Activated CD8-positive, alpha-beta T cell treated with anti-CD3 and anti-CD28 coated beads, Interleukin-2, amount 10 ng/mL, durations not matched to agents 7 days and 5 days (primary cell): ENCODE measurements at places on chromosomes 6 and 20. TPM values are rescaled to one million over a fixed set of nuclear protein-coding genes. Genes with fewer than 3 reads are reported as not detected.

The PARD6B gene
- total RNA-seq: 4.3 TPM

The ASIP gene
- total RNA-seq: not detected

The MEP1A gene
- not detected for total RNA-seq

The OPRM1 gene
- not detected for total RNA-seq

The EEF1A2 gene
- not detected for total RNA-seq

The RAB44 gene
- not detected for total RNA-seq

The FRS3 gene
- 7.0 TPM for total RNA-seq

The MLIP gene
- total RNA-seq: not detected

The TMEM30A gene
- total RNA-seq: 50.2 TPM

The ZNF334 gene
- total RNA-seq: 1.1 TPM

The TMEM239 gene
- total RNA-seq: not detected

DNA sequence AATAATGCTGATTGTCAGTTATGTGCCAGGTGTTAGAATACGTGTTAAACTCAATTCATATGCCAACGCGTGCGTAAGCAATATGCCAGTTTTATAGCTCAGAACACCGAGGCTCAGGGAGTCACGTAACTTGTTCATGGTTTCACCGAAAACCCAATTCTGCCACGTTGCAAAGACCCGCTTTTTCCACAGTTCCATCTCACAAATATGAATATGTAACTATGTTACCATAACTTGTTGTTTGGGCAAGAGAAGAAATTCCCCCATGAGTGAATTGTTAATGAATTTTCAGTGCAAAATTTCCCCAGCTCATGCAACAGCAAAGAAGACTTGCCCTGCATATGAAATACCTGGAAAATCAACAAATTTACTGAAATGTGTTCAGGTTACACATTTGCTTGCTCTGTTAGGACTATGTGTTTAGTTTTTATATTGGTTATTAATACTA is 30.1 kb downstream of the SF3B5 start:
- no peak for DNase-seq

DNA sequence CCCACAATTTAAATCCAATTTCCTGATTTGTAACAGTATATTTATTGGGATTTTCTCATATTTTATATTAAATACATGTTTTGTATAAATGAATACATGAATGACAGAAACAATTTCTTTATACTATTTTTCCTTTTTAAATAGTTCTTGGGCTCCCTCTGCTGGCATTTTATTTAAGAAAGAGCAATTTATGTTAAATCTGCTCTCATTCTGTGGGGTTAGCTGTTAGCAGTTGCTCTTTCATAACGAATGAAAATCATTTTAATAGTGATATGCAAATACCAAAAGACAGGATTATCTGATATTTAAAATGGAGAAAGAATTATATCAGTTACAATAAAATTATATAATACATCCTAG is 118.3 kb downstream of the RALGAPA2 start:
- no peak for DNase-seq

- no peak for DNase-seq
Measured at GRCh38 chr6:77037439-77037838, 425.9 kb downstream of the HTR1B start.

- DNase-seq: no peak
Measured at GRCh38 chr6:126539022-126539421, 199.1 kb downstream of the CENPW start.

DNA sequence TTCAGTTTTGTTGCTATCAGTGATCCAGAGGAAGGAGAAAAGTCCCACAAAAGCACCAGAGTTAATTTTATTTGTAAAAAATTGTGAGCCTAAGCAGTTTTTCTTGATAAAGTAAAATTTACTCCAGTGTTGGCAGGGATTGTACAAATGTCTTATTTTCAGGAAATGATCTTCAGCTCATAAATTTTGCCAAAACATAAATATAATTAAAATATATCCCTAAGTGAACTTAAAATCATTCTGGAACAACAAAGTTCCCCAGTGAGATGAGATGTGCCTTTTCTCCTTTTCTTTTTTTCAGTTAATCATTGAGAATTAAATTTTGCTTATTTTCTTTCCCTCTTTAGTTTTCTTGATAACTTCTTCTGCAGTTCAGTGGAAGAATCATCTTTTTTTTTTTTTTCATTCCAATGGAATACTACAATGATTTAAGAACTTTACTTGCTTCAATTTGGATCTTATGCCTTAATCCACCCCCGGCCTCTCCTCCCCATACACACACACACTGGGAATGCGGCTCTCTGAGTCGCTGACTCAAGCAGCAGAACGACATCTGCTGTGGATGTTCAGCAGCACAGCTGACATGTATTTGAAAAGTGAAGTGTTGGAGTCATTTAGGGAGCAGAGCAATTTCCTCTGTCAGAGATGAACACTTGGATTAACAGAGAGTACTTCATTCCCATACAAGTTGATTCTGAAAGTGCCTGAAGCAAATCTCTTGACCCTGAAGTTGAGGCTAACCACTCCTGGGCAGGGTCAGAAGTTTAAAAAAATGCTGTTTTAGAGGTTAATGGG is 27.7 kb upstream of the LAMA4 start:
- no peak for DNase-seq

DNA sequence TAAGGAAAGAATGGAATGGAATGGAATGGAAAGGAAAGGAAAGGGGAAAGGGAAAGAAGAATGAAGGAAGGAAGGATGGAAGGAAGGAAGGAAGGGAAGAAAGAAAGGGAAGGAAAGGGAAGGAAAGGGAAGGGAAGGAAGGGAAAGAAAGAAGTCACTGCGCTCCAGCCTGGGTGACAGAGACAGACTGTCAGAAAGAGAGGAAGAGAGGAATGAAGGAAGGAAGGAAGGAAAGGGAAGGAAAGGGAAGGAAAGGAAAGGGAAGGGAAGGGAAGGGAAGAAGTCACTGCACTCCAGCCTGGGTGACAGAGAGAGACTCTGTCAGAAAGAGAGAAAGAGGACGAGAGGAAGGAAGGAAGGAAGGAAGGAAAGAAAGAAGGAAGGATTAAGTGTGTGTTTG is 221.2 kb upstream of the LAMP5 start:
- DNase-seq: no peak

DNA sequence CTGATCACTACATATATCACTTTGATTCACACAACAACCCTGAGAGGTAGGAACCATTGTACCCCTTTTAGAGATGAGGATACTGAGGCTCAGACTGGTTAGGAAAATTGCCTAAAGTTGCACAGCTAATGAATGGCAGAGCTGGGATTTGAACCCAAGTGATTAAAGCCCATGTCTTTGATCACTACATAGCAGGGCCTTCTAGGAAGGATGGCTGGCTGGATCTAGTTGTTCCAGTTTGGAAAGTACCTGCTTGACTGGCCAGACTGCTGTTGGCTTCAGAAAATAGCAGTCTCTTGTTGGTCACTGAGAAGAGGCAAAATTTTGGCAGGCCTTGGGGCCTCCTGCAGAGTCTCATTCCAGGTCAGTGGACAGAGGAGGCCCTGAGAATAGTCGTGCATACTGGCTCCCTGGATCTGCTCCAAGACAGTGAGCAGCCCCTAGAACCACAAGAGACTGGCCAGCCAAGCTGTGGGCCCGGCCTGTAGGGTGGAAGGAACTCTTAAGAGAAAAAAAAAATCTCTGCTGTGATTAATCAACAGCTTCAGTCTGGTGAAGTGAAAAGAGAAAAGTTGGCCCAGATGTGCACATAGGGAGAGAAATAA is 17.5 kb downstream of the PPARD start:
- DNase-seq: no peak

DNA sequence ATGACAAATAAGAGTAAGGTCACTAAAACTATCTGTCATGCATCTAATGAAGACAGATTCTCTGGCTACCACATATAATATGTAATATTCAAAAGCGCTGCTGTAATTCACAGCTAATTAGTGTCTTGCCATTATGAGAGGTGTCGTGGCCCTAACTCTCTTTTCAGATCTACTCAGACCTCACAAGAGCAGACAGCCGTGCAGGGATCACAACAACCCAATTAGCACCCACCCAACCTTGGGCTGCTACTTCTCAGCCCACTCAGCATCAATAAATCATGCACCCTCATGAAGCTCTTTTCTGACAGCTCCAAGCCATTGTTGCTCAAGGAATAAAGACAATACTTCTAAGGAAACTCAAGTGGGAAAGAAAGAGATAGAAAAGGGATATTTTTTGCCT is 61.5 kb downstream of the FRK start:
- DNase-seq: no peak

GRCh38 chr20:42779216-42779615 is 410.5 kb downstream of the PTPRT start:
- DNase-seq: no peak

DNA sequence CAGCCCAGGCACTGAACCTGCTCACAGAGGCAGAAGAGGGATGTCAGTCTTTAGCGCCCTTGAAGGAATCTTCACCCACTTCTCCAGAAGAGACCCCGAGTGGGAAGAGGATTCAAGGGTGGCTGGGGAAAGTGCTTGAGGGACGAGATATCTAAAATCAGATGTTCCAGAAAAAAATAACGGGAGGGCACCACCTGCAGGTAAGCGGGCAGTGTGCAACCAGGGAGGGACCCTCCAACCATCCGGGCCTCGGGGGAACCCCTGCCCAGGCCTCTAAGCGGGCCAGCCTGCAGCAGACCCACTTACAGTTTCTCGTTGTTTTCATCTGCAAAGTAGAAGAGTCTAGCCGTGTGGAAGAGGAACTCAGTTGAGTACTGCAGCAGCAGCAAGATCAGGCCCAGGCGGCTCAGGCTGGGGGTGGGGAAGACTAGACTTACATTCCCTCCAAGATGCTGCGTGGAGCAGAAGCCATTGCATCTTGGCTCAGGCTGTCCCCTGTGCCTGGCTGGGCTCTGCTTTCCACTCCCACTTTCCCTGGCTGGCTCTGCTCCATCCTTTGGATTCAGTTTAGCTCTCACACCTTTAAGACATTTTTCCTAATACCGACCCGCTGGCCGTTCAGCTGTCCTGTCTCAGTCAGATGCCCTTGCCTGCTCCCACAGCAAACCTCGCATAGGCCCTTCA is 71.0 kb downstream of the TRAM2 start:
- DNase-seq: no peak

- DNase-seq: no peak
Measured at GRCh38 chr6:157965387-157965786, 16.3 kb upstream of the SYNJ2 start.

DNA sequence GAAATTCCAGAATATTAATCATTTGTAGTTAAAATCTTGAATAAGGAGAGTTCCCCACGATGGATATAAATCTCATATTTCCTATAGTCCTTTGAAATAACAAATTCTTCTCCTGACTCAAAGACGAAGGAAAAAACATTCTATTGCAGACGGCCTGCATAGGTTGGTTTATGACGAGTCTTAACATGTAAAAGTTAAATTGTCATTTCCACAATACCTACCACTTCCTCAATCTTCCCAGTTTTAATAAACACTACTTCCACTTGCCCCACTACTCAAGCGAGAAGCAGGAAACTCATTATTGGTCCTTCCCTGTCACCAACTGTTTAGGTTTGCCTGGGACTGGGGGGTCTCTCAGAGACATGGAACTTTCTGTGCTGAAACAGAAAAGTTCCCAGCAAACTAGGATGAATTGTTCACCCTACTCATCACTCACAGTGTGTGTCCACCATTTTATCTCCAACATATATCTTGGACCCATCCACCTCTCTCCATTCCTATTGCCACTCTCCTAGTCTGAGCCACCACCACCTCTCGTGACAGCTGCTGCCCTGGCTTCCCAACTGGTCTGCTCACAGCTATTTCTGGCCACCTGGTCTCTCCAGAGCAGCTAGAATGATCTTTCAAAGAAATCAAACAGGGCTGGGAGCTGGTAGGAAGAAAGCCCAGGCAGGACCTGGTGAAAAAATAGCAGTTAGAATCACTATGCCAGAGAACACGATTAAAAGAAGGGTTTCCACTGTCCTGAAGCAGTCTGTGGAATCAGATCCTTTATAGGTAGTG is 15.1 kb upstream of the ZSCAN9 start:
- DNase-seq: no peak

DNA sequence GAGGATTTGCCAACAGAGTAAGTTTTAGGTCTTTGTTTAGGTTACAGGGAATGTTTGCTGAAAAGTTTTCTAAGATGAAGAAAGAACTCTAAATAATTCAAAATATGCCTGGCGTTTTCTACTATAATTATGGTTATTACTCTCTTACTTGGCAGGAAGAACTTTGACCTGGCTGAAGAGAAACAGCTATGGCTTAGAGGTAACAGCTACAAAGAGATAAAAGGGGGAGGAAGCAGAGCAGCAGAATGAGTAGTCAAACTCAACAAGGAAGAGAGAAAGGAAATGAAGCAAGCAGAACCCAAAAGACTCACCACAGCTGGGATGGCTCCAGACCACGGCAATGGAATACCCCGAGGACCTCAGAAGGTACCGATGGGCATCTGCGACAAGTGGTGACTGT is 95.6 kb downstream of the KIF16B start:
- DNase-seq: no peak

- DNase-seq: peak; percentile 26
Measured at GRCh38 chr20:1390581-1391403, 2.1 kb downstream of the FKBP1A start.

- no peak for DNase-seq
Measured at GRCh38 chr6:41336824-41337223, 1.4 kb downstream of the NCR2 start.

GRCh38 chr6:32131439-32131948 is 1.4 kb upstream of the FKBPL start:
- no peak for DNase-seq

GRCh38 chr6:21441386-21441785 is 152.2 kb upstream of the SOX4 start:
- DNase-seq: peak; percentile 48

- DNase-seq: no peak
Measured at GRCh38 chr6:2132416-2132815, 113.0 kb downstream of the GMDS start.

- DNase-seq: peak; percentile 68
Measured at GRCh38 chr6:36851149-36851614, 11.9 kb upstream of the CPNE5 start.

- no peak for DNase-seq
Measured at GRCh38 chr20:64053841-64054661, 4.6 kb upstream of the SOX18 start.

DNA sequence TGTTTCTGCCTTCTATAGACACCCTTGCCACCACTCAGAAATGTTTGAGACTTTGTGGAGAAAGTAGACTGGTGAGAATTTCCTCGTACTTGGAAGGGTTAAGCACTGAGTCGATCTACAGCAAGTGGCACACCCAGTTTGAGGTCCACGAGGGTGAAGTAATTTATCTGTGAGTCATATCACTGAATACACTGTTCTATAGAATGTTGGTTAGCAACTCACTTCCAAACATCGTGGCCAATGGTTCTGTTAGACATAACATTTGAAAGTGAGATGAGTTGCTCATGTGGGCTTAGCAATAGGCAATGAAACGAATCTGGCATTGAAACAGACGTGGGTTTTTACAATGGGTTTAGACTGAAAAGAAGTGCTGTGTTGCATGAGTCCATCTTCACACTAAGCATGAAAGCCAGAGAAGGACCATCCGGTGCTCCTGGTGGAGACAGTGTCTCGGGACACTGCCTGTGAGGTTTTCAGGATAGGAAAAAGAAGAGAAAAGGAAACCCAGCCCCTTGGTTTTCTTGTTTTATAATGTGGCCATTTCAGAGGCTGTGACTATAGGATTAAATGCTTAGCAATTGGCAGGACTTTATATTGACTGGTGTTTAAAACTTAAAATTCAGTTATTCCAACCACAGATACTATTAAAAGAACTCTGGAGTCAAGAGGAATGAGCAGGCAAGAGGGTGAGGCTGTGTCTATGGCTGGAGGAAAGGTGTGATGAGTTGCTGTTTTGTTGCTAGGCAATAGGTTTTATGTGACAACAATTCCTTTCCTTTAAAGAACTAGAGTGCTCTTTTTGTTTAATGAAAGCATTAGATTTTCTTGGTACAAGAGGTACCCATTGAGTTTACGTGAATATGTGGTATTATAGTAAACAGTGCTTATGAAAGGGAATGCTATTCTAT is 31.0 kb upstream of the EZR start:
- DNase-seq: peak; percentile 63
